ENCODE measurements at places on chromosomes 16 and 17.

DNA sequence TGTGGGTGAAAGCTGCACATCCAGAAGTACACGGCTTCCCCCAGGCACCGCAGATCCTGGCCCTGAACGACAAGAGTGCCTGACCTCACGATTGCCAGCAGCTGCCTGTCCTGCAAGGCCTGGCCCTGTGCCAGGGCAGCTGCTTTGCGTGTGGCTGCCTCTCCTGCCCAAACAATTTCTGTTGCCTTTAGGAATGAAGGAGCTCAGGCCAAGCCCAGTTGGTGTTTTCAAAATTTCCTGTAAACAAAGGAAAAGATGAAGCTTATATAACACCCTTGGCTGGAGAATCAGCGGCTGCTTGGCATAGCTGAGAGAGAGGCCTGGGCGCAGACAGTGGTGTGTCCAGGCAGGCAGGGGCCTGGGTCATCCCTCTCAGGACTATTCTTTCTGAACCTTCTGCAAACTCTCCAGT, 11.7 kb upstream of the SLC47A2 start:
- no peak for DNase-seq

DNA sequence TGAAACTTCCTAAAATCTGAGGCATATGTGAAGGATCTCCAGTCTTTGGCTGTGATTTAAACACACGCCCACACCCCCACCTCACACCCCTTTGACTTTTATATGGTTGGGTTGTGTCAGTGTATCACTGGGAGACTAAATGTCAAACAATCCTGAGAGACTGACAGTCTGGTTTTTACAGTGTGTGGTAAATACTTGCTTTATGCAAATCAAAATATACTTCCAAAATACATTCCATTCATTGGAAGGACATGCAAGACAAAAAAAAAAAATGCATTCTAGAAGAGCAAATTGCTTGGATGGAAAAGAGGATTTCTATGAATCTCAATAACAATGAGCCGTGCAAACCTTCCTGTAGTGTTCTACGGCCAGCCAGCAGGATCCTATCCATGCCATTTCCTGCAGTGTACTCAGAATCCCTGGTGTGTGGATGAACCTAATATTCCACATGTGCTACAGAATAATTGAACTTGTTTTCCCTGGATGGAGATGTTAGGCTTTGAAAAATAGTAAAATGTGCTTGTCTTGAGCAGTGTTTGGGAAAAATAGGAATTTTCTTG, 602.1 kb upstream of the GOT2 start:
- no peak for DNase-seq

- no peak for DNase-seq
These were observed 54.6 kb downstream of the ACTG1 start for GRCh38 chr17:81457917-81458555.

DNA sequence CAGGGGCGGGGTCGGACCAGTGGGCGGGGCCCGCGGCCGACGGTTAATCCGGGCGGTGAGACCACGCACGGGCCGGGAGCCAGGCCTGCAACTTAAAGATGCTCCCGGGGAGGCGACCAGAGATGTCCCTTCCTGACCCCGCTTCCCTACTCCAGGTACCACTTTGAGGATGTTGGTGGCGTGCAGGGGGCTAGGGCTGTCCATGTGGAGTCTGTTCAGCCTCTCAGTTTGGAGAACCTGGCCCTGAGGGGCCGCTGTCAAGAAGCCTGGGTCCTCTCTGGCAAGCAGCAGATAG, 580 bp downstream of the RANGRF start:
- DNase-seq: no peak

DNA sequence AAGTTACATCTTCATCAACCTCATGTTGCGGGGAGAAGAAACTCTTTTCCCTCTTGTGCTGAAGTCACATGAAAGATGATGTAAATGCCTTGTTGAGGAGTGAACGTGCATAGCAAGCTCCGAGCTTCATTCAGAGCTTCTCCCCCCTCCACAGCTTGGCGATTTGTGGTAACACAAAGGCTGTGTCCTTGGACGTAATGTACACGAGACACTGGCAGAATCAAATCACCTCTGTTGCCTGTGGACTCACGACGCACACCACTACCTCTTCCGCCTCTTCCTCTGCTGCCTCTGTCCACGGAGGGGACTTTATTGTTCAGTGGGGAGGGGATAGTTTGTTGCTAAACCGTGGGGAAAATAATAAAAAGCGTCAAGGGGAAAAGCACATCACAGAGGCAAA, 54.9 kb upstream of the CHMP6 start:
- no peak for DNase-seq

GRCh38 chr17:15896834-15897233, 48.1 kb upstream of the ADORA2B start:
- DNase-seq: no peak

DNA sequence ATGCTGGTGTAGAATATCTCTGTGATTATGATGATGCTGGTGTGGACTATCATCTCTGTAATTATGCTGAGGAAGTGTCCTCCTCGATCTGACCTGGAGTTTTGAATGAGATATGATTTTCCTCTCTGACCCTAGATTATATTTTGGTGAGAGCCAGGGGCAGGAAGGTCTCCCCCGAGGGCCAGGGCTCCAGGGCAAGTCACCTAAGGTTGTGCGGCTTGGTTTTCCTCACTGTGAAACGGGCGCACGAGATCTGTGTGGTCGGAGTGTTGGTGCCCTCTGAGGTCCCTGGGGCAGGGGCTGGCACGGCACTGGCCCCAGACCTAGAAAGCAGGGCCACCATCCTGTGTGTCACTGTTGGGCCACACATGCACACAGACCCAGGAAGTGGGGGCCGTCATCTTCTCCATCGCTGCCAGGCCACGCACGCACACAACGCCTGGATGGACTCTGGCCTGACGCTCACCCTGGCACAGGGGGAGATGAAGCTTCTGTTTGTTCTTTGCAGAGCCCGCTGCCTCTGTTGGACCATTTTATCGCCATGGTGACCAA, 67.7 kb upstream of the ZNF469 start:
- no peak for DNase-seq

- DNase-seq: no peak
These were observed 18.3 kb upstream of the DDX52 start for GRCh38 chr17:37661400-37662014.

GRCh38 chr16:1612320-1613111, at the start of gene CRAMP1:
TSS of gene CRAMP1 (plus strand) at chr16:1612360. CDS start at chr16:1614640, 2,280 bp downstream.
- DNase-seq: no peak

GRCh38 chr17:18261146-18261515, 669 bp downstream of the MIEF2 start:
- DNase-seq: peak; percentile 75

GRCh38 chr16:50509521-50510341, 38.5 kb upstream of the NKD1 start:
- peak; percentile 51 for DNase-seq

DNA sequence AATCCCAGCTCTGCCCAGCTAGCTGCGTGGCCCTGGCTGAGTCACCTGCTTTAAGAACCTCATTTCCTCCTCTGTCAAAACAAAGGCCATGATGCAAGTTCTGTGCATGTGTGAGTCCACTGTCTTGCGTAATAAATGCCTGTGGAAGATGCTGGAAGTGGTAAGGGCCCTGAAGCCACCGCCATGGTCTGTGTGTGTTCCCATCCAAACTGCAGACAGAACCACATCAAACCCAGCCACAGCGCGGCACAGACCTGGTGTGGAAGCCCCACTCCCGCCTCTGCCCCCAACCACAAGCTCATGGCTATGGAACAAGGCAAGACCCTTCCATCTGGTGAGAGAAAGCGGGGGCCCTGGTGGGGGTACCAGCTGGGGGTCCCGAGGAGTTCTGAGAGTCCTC, 26.0 kb downstream of the NECAB2 start:
- no peak for DNase-seq

- peak; percentile 97 for DNase-seq
These were observed 146.4 kb downstream of the SPECC1 start for GRCh38 chr17:20155258-20156195.

- DNase-seq: no peak
These were observed 212.3 kb upstream of the SDK2 start for GRCh38 chr17:73856556-73856955.

DNA sequence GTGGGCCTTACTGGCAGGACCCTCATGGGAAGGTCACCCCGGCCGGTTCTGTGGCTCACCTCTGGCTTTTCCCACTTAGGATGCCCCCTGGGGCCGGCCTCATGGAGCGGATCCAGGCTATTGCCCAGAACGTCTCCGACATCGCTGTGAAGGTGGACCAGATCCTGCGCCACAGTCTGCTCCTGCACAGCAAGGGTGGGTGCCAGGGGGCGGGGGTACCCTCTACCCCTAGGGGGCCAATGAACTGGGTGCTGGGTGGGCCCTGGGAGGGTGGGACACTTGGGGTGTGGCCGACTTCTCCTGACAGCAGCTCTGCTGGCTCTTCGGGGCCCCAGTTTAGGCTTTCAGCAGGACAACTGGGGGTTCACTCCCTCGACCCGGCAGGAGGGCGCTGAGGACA, 34.3 kb downstream of the MGAT5B start:
- DNase-seq: no peak

DNA sequence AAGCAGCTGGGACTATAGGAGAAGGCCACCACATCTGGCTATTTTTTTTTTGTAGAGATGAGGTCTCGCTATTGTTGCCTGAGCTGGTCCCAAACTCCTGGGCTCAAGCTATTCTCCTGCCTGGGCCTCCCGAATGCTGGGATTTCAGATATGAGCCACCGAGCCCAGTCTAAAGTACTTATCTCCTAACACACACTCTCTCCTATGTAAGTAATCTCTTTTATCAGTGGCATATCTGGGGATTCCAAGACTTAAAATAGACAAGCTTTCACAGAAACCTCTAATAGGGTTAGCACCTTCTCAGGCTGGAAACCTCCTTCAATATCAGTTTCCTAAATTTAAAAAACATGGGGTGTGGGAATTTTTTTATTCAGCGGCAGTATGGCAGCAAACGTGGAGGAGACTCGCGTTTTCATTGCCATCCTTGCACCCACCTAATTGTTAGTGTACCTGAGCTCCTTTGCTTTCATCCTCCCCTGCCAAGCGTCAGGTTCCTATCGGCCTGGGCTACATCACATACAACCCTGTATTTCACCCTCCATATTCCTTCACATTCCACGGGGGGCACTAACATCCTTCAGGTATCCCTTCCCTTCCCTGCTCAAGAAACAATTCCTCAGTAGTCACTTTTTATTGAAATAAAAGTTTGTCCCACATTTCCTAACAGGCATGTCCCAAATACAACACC, 1.1 kb downstream of the EZH1 start:
- no peak for DNase-seq

DNA sequence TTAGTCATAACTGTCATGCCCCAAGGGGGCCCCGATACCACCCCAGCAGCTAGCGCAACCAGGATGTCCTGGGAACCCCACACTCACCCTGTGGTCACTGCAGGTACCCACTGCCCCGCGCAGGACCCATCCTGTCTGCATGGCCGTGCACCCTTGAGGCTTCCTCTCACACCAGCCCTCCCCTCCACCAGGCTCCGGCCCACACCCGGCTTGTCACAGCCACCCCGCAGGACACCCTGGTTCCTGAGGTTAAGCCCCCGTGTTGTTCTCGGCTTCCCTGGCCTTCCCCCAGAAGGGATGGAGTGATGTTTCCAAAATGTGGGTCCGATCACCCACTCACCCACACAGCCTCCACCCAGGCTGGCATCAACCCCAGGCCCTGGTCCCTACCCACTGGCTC, 7.5 kb downstream of the DNASE1L2 start:
- no peak for DNase-seq

DNA sequence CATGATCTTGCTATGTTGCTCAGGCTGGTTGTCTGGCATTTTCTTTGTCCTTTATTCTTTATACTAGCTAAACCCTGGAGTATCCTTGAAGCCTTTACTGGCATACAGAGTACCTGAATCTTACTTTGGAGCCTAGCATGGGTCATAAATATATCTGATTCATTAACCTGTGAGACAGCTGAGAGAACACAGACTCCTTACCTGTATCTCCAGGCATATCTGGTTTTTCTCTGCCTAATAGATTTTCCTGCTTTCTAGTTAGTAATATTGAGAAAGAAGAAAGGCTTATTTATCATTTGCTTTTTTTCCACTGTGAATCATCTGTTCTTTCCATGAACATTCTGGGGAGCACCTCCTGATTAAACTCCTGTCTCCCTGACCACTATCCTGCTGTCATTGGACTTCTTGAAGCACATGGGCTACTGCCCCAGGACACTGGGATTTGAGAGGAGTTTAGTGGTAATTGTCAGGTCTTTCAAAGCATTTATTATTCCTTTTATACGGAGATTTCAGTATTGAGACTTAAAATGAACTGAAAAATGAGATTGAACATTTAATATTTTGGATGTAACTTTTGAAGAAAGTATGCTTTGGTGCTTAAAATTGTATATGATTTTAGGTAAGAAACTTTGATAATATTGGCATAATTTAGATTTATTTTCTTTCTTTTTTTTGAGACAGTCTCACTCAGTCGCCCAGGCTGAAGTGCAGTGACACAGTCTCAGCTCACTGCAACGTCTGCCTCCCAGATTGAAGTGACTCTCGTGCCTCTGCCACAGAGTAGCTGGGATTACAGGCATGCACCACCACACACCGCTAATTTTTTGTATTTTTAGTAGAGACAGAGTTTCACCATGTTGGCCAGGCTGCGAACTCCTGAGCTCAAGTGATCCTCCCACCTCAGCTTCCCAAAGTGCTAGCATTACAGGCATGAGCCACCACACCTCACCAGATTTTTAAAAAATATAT, 8.6 kb downstream of the PDP2 start:
- DNase-seq: no peak

DNA sequence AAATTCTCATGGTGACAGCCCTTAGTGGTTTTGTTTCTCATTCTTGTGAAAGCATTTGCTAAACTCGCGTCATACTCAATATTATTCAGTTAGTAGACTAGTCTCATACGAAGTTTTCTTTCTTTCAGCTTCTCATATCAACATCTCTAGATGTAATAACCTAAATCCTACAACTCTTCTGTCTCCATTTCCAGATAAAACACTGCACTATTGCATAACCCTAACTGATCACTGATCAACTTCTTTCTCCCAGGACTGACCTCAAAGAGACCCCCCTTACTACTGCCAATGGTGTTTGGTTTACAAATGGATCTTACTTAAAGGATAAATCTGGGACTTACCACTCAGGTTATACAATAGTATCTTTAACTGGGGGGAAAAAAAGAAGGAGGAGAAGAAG, 36.3 kb upstream of the TEKT1 start:
- DNase-seq: no peak

DNA sequence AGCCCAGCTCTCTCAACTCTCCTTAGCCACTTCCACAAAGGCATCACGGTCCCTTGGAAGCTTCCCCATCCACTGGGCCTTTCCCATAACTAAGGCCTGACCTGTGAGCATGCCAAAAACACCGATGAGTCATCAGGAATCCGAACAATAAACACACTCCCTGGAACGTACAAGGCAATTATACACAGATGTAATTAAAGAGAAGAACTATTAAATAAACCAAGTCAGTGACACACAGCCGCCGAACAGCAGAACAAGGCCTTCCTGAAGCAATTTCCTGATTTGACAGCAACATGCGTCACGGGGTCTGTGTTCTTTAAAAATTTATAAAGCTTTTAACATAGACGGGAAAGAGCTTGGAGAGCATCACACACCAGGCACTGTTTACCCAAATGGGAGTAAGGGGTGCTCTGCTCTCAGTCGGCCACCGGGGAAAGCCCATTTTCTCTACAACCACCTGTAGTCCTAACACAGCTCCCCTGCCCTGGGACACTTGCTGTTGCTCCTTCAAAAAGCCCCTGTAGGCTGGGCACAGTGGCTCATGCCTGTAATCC, 29.4 kb downstream of the COG7 start:
- DNase-seq: no peak
